ENCODE measurements at places on chromosomes 6 and 20.

GRCh38 chr20:38199501-38200390 lies 34.7 kb upstream of the TGM2 start:
- DNase-seq, result no peak

DNA sequence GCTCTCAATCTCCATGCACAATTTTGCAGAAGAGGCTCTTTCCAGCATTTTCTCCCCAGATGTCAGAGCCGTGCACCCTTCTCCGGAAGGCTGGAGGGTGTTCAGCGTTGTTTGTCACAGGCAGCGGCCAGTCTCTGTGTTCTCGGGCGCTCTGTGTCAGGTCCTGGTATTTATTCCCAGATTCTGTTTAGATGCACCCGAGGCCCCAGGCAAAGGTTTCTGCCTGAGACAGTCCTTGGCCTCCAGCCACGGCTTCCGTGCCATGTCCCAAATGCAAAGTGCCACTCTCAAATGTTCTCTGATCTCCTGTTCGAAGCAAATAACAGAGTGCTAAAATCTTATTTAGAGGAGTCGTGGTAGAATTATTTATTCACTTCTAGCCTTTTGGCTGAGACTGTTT lies 140.3 kb upstream of the AGPAT4 start:
- DNase-seq, result no peak

GRCh38 chr20:40435146-40435895 lies 253.7 kb downstream of the MAFB start:
- no peak for DNase-seq

- no peak for DNase-seq
Observed at GRCh38 chr20:46255440-46256104, 52.7 kb downstream of the CDH22 start.

- DNase-seq, result no peak
Observed at GRCh38 chr6:155196911-155197310, 66.9 kb upstream of the CLDN20 start.

GRCh38 chr6:144580771-144581170 lies 295.6 kb downstream of the UTRN start:
- DNase-seq, result no peak

DNA sequence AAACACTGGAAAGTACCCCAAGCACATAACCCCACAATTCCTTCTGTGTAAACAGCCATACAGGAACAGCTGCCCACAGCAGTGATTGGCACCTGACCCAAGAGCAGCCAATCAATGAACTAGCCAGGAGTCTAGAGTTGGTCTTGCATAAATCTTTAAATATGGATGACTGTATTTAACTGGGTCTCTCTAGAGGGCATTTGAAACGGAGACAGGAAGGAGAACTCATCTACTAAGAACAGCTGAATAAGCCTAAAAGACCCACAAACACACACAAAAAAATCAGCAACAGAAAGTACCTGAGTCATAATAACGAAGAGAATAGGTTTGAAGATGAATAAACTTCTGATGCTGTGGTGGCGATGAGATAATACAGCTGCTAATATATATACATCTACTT lies 49.0 kb upstream of the ASF1A start:
- DNase-seq, result no peak

GRCh38 chr20:56359212-56360132 lies 698 bp downstream of the FAM210B start:
- DNase-seq, result no peak

DNA sequence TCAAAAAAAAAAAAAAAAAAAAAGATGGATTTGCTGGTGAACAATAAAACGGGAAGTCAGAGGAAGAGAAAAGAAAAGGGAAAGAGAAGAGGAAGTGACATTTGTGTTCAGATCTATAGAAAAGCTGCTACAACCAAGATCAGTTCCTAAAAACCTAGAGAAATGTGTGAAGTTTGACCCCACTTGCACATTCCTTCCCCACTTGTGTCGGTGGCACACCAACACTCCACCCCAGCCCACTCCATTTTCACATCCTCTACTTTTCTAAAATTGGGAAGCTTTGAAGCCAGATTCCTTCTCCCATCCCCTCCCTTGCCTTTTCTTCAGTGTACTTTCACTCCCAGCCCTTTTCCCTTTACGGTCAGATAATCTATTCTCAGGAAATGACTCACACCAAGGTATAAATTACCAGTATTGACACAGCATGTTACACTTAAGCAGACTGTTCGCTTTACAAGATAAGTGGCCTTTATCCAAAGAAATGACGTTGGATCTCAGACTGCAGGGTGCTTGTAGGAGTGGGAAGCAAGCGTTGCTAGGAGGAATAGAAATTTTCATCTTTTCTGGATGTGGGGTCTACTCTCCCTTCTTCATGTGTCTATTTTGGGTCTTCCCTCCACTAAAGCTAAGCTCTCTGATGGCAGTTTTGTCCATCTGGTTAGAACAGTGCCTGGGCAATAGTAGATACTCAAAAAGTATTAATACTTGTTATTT lies 92.5 kb upstream of the ADGRF1 start:
- DNase-seq, result no peak

DNA sequence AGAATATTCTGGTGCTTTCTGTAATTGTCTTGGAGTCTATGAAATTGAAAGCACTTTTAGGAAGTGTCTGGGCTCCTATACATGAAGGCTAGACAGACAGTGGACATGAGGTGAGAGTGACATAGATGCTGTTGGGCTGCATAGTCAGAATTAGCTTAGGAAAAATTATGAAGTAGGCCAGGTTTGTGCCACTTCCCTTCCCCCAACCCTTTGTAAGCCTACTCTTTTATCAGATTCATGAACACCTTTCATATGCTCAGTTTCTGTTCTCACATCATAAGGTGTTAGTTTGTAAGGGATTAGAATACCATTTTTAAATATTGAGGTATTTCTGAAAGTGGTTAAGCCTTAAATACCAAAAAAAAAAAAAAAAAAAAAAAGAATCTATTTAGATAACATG lies 18.4 kb upstream of the SNPH start:
- DNase-seq, result no peak

DNA sequence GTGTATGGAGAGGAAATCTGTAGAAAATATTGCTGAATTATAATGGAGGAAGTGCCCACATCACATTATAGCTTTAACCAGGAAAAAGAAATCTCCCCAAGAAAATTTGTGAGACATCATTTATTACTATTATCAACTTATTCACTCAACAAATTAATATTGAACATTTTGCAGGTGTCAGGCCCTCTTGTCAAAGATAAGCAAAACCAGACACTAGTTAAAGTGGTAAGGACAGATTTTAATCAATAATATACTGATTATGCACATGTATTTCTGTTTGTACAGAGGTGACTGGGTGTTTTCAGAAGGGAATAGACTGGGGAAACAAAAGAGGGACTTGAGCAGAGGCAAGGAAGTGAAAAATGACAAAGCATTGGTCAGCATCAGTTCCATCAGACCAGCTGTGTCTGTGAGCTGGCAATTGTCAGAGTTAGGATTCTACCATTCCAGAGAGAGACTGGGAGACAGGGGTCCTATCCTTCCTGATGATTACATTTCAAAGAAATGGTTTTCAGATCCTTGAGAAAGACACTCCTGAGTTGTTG lies 519.2 kb downstream of the UTRN start:
- no peak for DNase-seq

DNA sequence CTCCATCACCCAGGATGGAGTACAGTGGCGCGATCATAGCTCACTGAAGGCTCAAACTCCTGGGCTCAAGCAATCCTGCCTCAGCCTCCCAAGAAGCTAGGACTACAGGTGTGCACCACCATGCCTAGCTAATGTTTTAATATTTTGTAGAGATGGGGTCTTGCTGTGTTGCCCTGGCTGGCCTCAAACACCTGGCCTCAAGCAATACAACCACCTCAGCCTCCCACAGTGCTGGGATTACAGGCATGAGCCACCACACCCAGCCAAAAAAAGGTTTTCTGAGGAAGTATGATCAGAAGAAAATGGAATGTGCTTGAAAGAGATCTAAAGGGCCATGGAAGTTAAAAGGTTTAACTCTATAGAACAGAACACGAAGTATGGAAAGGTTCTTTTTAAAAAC lies 8.7 kb downstream of the RBBP9 start:
- no peak for DNase-seq

DNA sequence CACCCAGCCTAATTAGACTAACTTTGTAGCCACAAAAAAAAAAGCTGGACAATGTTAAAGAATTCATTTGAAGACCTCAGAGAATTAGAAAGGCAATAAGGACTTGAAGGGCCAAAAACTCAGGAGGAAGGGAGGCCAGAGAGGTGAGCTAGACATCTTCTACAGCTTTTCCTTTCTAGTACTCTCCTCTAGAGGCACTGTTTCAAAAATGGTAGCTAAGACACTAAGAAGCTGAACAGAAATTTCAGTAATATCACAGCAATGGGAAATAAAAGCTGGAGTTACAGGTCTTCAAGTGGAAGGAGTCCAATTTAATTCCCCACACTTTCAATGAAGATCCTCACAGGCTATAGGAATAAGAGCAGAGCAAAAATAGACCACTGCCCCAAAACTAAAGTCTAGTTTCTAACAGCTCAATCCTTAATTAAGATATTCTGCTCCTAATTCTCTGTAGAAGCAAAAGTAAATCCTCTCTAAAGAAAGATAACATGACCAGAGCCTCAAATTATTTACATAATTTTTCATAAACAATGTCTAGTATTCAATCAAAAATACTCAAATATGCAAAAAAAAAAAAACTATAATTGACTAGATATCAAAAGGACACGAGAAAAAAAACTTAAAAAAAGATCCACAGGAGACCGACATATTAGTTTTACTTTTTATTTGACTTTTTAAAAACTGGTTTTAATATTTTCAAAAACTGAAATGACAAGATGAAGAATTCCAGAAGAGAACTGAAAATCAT lies 63.7 kb downstream of the RNGTT start:
- DNase-seq, result no peak

- no peak for DNase-seq
Observed at GRCh38 chr20:45892049-45892825, 1.1 kb downstream of the CTSA start.

DNA sequence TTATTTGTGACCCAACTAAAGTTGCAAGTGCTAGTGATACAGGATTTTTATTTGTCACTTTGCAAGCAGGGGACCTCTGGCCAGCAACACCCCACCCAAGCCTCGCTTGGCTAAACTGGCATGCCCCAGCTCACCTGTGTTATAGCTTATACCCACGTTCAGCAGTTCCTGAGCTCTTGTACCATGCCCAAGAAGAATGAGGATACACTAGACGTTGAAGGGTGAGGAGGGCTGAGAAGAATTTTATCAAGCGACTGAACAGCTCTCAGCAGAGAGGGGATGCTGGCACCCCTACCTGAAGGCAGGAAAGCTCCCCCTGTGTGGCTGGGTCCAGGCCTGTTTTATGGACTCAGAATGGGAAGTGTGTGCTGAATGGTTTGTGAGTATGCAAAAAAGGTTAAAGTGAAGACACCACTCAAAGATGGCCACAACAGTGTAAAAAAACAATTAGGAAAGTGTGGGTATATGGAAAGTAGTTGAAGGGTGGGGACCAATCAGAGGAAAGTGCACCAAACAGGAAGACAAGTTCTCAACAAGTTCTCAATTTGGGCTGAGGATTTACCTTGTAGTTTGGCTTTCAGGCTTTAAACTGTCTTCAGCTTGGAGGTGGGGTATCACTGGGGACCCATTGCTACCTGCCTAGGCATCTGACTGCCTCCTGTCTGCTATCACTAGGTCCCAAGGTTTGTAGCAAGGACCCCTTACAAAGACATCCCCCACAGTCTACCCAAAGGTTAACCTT lies 15.0 kb downstream of the BTN2A1 start:
- no peak for DNase-seq

DNA sequence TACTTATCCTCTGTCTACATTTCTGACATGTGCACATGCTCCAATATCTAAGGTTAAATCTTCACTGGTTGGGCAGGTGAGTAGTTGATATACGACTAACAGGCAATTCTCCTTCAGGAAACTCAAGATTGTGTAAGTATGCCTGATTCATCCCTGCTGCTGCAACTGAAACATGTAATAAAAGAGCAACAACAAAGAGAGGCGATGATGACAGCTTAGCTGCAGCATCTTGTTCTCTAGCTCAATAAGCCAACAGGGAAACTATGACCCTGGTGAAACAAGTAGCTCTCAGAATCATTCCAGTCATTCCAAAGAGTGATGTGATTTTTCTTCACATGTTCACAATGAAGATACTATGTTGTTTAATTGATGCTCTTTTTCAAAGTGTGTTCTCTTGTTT lies 74.4 kb downstream of the ELOVL4 start:
- no peak for DNase-seq

DNA sequence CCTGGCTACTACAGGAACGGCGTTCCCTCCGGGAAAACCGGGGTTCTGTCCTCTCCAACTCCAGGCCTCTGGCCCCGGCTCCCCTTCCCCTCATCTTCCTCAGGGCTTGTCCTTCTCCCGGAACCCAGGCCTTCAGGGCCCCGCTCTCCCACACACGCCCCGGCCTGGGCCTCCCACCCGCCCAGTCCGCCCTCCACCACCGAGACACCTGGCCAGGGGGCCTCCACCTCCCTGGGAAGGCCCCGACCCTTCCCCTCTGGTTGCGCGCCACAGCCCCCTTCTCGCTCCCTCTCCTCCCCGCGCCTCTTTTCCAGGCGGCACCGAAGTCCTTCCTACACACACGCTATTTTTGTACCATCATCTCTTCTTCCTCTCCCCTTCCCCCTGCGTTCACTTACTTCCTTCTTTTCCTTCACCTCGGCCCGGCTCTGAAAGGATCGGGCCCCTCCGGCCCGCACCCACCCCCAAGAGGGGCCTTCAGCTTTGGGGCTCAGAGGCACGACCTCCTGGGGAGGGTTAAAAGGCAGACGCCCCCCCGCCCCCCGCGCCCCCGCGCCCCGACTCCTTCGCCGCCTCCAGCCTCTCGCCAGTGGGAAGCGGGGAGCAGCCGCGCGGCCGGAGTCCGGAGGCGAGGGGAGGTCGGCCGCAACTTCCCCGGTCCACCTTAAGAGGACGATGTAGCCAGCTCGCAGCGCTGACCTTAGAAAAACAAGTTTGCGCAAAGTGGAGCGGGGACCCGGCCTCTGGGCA lies 1.3 kb upstream of the SIRPA start:
- no peak for DNase-seq

DNA sequence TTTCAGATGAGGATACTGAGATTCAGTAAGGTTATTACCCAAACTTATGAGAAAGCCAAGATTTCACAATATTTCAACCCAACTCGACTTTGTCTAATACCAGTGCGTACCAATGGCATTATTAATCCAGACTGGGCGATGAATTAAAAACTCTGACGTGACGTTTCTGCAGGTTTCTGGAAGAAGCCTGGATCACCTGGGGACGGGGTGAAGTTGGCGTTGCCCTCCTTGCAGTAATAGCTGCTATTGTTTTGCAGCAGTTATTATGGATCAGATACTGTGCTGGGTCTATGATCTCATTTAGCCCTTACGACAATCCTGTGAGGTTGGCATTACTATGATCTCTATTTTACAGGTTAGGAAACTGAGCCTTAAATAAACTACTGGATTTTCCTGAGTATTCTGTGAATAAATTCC lies 569 bp upstream of the CDC5L start:
- no peak for DNase-seq

GRCh38 chr6:7324520-7324919 lies 11.5 kb upstream of the SSR1 start:
- DNase-seq, result no peak

All from activated T-cell treated with anti-CD3 and anti-CD28 coated beads for 4 hours (primary cell).